ENCODE measurements at places on chromosomes 7 and 10. TPM values are rescaled to one million over a fixed set of nuclear protein-coding genes. Genes with fewer than 3 reads are reported as not detected.

- peaks cover 26% of the 10 kb centered on the region for H3K36me3 ChIP-seq
- H3K4me3 ChIP-seq: no peak overlapping the region
- DNase-seq: no peak
- no peaks in the 10 kb centered on the region for H3K27me3 ChIP-seq
Observed at GRCh38 chr10:121956111-121957061, 18.6 kb downstream of the NSMCE4A start.

ITIH5 gene
- total RNA-seq: not detected

TRIL gene
- total RNA-seq: not detected

GRCh38 chr10:33566001-33566400 is 231.5 kb upstream of the NRP1 start:
- DNase-seq: no peak
- H3K27ac ChIP-seq: no peak overlapping the region
- peaks cover 17% of the 10 kb centered on the region for H3K27me3 ChIP-seq
- H3K36me3 ChIP-seq: no peaks in the 10 kb centered on the region
- no peaks in the 10 kb centered on the region for H3K4me1 ChIP-seq

DNA sequence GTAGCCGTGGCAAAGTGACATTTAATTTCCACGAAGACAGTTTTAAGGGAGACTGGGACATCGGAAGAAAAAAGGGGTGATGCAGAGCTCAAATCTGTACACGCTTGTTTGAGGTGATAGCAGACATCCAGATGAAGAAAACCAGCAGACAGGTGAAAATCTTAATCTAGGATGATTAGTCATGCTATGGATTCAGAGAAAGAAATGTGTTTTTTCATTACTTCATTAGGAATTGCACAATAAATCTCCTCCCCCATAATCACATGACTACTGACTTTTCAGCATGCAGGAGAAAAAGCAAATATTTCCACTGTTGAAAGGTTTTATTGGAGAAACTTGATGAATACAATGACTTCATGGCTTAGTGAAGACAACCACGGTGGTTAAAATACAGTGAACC is 2.5 kb downstream of the NUDT5 start:
- H3K4me3 ChIP-seq: no peak overlapping the region
- H3K27me3 ChIP-seq: no peaks in the 10 kb centered on the region
- H3K4me1 ChIP-seq: peaks cover 21% of the 10 kb centered on the region
- H3K36me3 ChIP-seq: peaks cover 28% of the 10 kb centered on the region
- no peak overlapping the region for H3K27ac ChIP-seq

DNA sequence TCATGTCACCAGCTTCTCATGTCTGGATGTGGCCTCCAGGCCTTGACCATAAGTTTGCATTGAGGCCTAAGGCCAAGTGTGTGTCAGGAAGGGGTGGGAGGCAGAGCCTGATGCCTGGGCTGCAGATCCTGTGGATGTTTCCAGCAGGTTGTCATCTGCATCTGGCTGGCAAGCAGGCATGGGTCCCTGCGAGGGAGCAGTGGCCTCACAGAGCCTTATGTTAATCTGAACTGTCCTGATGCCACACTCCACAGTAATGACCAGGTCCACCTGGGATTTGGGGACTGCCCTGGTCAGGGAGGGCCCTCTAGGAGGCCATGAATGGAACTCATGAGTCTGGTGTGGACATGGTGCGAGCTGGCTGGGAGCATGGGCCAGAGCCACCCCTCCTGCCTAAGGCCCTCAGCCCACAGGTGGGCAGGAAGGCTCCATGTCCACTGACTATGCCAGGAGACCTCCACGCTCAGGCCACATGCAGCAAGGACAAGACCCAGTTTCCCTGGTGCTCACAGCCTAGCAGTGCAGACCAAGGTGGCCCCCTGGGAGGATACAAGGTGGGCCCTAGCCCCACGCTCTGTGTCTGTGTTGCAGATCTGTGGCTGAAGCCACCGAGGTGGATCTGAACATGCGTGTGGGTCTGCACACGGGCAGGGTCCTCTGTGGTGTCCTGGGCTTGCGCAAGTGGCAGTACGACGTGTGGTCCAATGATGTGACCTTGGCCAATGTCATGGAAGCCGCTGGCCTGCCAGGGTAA is 83.1 kb downstream of the ADCY1 start:
- H3K4me1 ChIP-seq: no peaks in the 10 kb centered on the region
- DNase-seq: no peak
- H3K27me3 ChIP-seq: no peaks in the 10 kb centered on the region
- H3K27ac ChIP-seq: no peak overlapping the region

GRCh38 chr10:25056726-25057125 is 40.3 kb downstream of the THNSL1 start:
- DNase-seq: no peak
- H3K27me3 ChIP-seq: no peaks in the 10 kb centered on the region
- H3K4me3 ChIP-seq: no peak overlapping the region
- no peaks in the 10 kb centered on the region for H3K36me3 ChIP-seq
- no peak overlapping the region for H3K27ac ChIP-seq

DYDC2 gene
- total RNA-seq: not detected

ITGA8 gene
- total RNA-seq: not detected

OR2A7 gene
- 1.3 TPM for total RNA-seq

GRCh38 chr10:80526742-80527141 is 11.0 kb upstream of the SH2D4B start:
- DNase-seq: no peak
- H3K4me3 ChIP-seq: no peak overlapping the region
- H3K27me3 ChIP-seq: no peaks in the 10 kb centered on the region
- peak overlapping the region; percentile 67 for H3K27ac ChIP-seq
- peaks cover 86% of the 10 kb centered on the region for H3K4me1 ChIP-seq

- H3K27me3 ChIP-seq: no peaks in the 10 kb centered on the region
- no peak overlapping the region for H3K4me3 ChIP-seq
- H3K4me1 ChIP-seq: no peaks in the 10 kb centered on the region
- H3K36me3 ChIP-seq: no peaks in the 10 kb centered on the region
- no peak for DNase-seq
Observed at GRCh38 chr10:81498011-81498551, 376.9 kb upstream of the NRG3 start.

GRCh38 chr10:111852801-111853200 is 330.8 kb downstream of the GPAM start:
- no peak overlapping the region for H3K27ac ChIP-seq
- no peak overlapping the region for H3K4me3 ChIP-seq
- no peaks in the 10 kb centered on the region for H3K4me1 ChIP-seq
- no peaks in the 10 kb centered on the region for H3K27me3 ChIP-seq
- H3K36me3 ChIP-seq: no peaks in the 10 kb centered on the region

CCDC136 gene
- total RNA-seq: 11.0 TPM

- H3K4me1 ChIP-seq: no peaks in the 10 kb centered on the region
- no peak overlapping the region for H3K4me3 ChIP-seq
- no peaks in the 10 kb centered on the region for H3K36me3 ChIP-seq
- no peak overlapping the region for H3K27ac ChIP-seq
- DNase-seq: no peak
- H3K27me3 ChIP-seq: no peaks in the 10 kb centered on the region
Observed at GRCh38 chr10:53765311-53765710, 992.7 kb upstream of the MBL2 start.

DNA sequence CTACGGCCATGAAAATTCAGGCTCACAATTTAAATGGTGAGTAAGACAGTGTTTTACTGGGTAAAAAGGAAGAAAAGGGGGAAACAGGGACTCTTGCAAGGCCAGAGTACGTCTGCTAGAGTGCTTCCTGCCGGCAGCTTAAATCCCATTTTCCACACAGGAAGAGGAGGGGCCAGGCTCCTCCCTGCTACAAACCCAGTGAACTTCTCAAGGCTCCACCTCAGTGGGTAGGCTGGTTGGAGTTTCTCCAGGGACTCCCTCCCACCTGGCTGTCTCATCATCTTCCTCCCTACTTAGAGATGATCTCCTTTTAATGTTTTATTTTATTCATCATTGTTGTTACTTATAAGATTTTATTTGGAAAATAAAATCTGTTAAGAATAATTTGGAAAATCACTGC is 62.6 kb upstream of the SEMA3C start:
- H3K4me3 ChIP-seq: no peak overlapping the region
- no peak for DNase-seq
- no peaks in the 10 kb centered on the region for H3K36me3 ChIP-seq
- no peaks in the 10 kb centered on the region for H3K27me3 ChIP-seq
- no peak overlapping the region for H3K27ac ChIP-seq

DNA sequence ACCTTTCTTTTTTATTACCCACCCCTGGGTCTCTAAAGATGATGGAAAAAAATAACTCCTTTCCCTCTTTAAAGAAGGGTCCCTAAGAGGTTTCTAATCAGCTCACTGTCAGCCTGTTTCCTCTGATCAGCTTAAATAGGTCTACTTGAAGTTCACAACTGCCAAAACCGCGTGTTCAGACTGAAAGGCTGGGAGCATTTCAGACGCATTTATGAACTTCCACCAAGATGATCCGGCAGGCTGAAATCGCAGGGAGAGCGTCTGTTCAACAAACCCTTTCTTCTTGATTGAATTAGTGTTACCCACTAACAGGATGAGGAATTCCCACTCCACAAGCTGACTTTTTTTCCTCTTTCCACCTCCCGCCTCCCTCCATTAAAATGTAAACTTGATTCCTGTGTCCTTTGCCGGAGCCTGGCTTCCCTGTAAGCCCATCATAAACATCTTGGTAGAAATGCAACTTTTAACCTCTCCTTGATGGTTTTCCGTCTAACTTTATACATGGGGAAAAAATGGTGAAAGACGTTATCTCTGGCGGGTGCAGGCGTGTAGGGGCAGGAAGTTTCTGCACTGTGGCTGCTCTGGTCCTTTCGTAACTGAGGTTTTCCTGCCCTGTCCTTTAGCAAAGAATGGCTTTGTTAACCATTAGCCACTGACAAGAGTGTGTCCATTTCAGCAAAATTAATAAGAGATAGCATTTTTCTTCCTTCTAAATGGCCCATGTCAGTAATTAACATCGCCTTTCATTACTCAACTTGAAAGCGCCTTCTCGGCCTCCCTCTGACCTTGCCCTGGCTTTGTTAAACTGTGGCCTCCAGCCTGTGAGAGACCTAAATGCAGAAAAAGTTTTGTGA is 130.7 kb downstream of the BAMBI start:
- no peaks in the 10 kb centered on the region for H3K36me3 ChIP-seq
- no peak overlapping the region for H3K4me3 ChIP-seq
- H3K27me3 ChIP-seq: peaks cover 48% of the 10 kb centered on the region

- no peak overlapping the region for H3K27ac ChIP-seq
- no peak for DNase-seq
- H3K4me3 ChIP-seq: no peak overlapping the region
- H3K36me3 ChIP-seq: no peaks in the 10 kb centered on the region
- no peaks in the 10 kb centered on the region for H3K27me3 ChIP-seq
Observed at GRCh38 chr10:78584266-78584665, 484.5 kb upstream of the ZMIZ1 start.

DNA sequence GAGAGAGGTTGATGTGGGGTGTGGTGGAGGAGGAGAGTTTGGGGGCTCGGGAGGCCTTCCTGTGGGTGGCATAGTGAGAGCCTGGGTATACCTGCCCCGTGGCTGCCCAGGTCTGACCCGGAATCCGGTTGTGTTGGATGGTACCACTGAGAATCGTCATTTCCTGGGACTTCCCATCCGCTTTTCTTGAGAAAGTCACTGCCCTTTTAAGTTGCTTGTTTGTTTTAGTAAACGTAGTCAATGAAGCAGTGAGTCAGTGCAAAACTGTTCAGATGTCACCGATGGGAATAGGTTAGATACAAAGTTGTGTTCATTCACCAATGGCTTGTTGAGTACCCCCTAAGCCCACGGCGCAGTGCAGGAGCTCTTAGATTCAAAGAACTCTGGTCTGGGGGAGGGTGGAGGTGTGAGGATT is 285.8 kb downstream of the CAMK1D start:
- DNase-seq: no peak
- H3K27ac ChIP-seq: no peak overlapping the region
- no peak overlapping the region for H3K4me3 ChIP-seq
- peaks cover 18% of the 10 kb centered on the region for H3K4me1 ChIP-seq
- H3K36me3 ChIP-seq: no peaks in the 10 kb centered on the region

- no peaks in the 10 kb centered on the region for H3K27me3 ChIP-seq
- no peaks in the 10 kb centered on the region for H3K36me3 ChIP-seq
- no peak overlapping the region for H3K4me3 ChIP-seq
- no peak overlapping the region for H3K27ac ChIP-seq
Observed at GRCh38 chr7:148299350-148300276, 291.0 kb upstream of the C7orf33 start.

DNA sequence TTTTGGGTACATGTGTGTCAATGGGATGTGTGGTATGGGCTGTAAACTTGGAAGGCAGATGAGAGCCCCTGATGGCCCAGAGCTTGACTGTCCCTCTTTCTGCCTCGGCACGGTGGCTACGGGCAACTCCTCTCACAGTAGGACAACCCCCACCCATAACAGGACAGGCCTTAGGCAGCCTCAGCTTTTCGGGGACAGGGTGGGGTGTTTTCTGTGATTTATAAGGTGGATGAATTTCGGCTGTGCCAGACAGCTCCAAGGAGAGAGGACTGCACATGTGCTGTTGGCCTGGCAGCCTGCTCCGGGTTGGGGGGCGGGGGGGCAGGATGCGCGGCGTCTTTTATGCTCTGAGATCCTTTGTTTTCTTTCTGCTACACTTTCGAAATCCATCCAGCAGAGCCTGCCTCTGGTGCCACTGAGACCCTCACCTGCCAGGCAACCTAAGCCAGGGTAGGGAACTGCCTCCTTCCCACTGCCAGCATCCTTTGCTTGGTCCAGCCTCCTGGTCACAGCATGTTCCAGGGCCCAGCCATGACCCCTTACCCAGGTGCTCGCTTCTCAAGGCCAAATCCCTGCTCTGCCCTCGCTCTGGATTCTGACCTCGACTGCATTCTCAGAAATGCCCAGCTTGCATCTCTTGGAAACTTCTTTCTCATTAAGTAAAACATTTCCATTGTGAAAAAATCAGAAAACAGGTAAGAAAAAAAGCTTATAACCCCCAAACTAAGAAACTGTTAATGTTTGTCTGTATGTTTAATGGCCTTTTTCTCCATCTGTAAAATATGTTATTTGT is 15.4 kb upstream of the BTBD16 start:
- no peak overlapping the region for H3K27ac ChIP-seq
- no peak overlapping the region for H3K4me3 ChIP-seq
- DNase-seq: no peak
- peaks cover 2% of the 10 kb centered on the region for H3K4me1 ChIP-seq

SLC39A12 gene
- total RNA-seq: not detected

CPED1 gene
- total RNA-seq: not detected

ZNF800 gene
- total RNA-seq: 32.1 TPM

GRCh38 chr7:4683884-4684565 is 1.9 kb downstream of the FOXK1 start:
- H3K4me3 ChIP-seq: peak overlapping the region; percentile 95
- no peaks in the 10 kb centered on the region for H3K27me3 ChIP-seq
- peaks cover 18% of the 10 kb centered on the region for H3K36me3 ChIP-seq

DNA sequence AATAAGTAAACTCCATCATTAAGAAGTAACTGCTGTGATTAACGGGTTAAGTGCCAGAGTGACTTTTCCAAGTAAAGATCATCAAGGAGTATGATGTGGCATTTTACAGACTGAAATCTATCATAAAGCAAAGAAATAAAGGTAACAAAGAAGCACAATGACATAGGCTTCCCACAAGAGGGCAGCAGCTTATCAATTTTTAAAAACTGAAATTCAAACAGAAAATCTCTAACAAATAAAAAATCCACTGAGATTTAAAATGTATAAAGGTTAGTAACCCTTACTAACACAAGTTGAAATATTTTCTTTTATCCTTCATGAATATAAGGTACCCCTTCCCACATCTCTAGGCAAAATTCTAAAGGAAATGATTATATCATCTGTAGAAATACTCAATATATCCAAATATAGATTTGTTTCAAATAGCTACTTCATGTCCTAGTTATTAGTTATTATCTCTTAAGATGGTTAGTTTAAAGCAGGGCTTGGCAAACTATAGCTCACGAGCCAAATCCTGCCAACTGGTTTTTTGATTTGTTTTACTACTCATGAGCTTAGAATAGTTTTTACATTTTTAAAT is 29.2 kb downstream of the FAM3C start:
- H3K4me1 ChIP-seq: peaks cover 20% of the 10 kb centered on the region
- no peak for DNase-seq
- no peaks in the 10 kb centered on the region for H3K27me3 ChIP-seq
- H3K27ac ChIP-seq: no peak overlapping the region
- H3K4me3 ChIP-seq: no peak overlapping the region
